ENCODE measurements at places on chromosomes 2 and 18.

- DNase-seq, result no peak
Observed at GRCh38 chr2:177675350-177675821, 282.8 kb downstream of the AGPS start.

DNA sequence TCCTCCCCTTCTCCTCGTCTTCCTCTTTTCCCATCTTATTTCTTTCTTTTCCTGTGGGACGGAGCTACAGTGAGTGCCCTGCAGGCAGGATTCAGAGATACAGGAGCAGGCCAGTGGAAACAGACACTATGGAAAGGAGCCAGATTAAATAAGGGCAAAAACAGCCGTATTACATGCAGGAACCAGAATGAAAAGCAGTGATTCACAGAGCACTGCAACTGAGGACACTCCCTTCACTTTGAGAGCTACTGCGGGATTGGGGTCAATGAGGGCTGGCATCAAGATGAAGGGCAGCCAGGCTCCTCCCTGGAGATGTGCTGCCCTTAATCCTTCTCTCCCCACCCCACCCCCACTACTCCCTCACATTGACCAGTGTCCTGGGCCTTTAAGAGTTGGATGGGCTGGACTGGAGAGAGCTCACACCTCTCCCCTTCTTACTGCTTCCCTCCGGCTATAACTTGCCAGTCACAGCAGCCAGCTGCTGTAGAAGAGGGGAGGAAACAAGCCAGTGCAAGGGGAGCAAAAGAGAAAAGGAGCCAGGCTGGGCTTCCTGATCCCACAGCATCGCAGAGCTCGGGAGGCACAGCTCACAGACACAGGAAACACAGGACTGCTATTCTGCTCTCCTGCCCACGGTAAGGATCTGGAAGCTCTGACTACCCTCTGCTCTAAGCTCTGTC lies at the start of gene PLCD4:
Gene PLCD4 (plus strand): TSS at position 464 of the 680 bp plus-strand sequence. CDS start 7,841 bp downstream, outside the sequence.
- DNase-seq, result no peak

GRCh38 chr2:20916604-20917286 lies 93.8 kb upstream of the LDAH start:
- no peak for DNase-seq

- DNase-seq, result peak; percentile 57
Observed at GRCh38 chr2:230864605-230865306, at the start of gene ITM2C. TSS of gene ITM2C (plus strand) at chr2:230864942. CDS start at chr2:230865026, 84 bp downstream.

GRCh38 chr2:60411295-60411694 lies 142.2 kb downstream of the BCL11A start:
- DNase-seq, result no peak

GRCh38 chr2:38557981-38558380 lies 44.7 kb downstream of the HNRNPLL start:
- no peak for DNase-seq

DNA sequence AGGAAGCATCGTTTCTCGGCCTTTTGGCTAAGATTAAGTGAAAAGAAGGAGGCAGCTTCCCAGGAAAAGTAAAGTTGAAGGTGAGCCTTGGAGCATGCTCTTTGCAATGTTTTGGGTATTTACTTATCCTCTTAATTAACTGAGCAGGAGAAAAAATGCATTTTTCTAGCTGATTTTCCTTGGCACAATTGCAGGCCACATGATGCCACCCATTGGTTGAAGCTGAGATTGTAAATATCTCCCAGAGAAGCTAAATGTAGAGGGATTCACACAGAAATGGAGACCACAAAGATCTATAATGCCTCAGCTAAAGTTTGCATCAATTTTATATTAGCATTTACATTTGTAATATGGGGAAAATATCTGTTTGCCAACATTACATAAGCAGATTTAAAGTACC lies 294.1 kb downstream of the KCNS3 start:
- DNase-seq, result no peak

GRCh38 chr2:193462411-193462810 lies 1267.7 kb upstream of the TMEFF2 start:
- no peak for DNase-seq

- DNase-seq, result no peak
Observed at GRCh38 chr2:202339071-202339870, 36.9 kb upstream of the BMPR2 start.

GRCh38 chr2:99940963-99941362 lies 201.4 kb downstream of the AFF3 start:
- DNase-seq, result no peak

GRCh38 chr18:79367989-79368388 lies 27.7 kb upstream of the NFATC1 start:
- DNase-seq, result no peak

- no peak for DNase-seq
Observed at GRCh38 chr2:77831060-77831459, 308.9 kb upstream of the LRRTM4 start.

DNA sequence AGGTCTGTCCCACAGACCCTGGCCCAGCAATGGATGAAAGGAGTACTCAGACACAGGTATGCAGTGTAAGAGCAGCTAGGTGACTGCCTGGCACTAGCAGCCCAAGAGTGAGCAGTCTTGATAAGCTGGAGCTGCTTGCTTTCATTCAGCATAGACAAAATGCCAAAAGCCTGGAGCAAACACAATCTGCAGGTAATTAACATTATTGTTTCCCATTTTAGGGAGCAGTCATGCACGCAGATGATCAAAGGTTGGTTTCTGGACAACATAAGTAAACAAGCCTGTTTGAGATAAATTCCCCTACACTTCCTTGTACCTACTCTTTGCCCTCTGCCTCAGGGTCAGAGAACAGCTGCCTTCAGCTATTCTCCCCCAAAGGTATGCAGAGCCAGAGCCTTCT lies 73.7 kb upstream of the MSTN start:
- DNase-seq, result no peak

DNA sequence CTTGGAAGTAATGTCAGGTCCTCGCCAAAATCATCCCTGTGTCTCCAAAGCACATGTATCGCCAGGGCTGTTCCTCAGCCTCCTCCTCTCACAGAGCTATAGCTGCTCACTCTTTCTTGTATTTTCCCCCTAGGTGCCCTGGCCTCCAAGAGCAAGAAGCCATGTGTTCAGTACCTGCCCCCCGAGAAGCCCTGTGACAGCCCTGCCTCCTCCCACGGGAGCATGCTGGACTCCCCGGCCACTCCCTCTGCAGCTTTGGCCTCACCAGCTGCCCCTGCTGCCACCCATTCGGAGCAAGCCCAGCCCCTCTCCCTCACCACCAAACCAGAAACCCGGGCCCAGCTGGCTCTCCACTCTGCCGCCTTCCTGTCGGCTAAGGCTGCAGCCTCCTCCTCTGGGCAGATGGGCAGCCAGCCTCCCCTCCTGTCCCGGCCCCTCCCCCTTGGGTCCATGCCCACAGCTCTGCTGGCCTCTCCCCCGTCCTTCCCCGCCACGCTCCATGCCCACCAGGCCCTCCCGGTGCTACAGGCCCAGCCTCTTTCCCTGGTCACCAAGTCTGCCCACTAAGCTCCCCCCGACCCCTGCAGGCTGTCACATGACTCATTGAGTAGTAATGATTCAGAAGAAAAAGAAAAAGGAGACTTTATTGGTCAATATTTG lies 18.8 kb downstream of the TGOLN2 start:
- DNase-seq, result no peak

DNA sequence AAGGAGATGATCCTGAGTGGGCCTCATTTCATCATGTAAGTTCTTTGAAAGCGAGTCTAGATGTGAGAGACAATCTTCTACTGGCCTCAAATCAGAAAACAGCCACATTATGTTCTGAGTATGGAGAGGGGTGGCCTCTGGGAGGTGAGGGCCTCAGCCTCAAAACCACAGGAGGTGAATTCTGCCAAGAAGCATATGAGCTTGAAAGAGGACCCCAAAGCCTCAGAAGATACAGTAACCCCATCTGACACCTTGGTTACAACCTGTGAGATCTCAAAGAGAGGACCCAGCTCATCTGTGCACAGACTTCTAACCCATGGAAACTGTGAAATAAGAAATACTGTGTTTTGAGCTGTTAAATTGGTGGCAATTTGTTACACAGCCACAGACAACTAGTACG lies 200.1 kb downstream of the ARHGAP15 start:
- DNase-seq, result peak; percentile 27

DNA sequence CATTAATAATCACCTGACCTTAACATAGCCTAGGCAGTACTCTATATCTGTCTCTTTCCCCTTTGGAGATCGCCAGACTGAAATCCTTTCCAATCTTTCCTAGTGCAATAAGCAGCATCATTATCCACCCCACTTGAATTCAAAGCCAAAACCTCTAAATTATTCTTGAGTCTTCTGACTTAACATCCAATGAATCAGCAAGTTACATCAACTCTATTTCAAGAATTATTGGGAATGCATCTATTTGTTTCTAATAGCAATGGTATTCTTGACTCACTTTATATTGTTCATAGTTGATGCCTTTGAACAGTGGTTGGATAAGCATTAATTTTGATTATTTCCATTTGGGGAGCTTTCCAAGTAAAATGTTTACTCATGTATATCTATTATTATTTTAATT lies 144.8 kb downstream of the ZNF804A start:
- DNase-seq, result no peak

- DNase-seq, result no peak
Observed at GRCh38 chr2:46266134-46266533, 31.1 kb upstream of the EPAS1 start.

- DNase-seq, result no peak
Observed at GRCh38 chr2:199457147-199458008, at the start of gene SATB2. TSS of gene SATB2 (minus strand) at chr2:199457939. CDS start at chr2:199456037, 1,902 bp downstream.

GRCh38 chr2:128594651-128594910 lies 275.9 kb upstream of the HS6ST1 start:
- DNase-seq, result no peak

DNA sequence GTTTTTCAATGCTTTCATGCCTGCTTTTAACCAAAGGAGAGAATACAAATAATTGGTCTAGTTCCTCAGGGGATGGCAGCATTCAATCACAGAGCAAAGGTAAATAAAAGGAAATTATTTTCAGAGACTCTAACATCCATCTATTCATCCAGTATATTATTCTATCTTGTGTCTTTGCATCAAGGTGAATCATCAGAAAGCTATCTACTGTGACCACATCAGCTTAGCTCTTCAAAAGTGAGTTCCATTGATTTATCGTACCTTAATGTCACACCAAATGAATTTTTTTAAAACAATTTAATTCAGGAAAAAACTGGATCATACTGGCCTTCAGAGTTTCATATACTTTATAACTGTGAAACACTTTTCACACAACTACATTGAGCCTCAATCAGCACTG lies 66.1 kb downstream of the CHN1 start:
- no peak for DNase-seq

DNA sequence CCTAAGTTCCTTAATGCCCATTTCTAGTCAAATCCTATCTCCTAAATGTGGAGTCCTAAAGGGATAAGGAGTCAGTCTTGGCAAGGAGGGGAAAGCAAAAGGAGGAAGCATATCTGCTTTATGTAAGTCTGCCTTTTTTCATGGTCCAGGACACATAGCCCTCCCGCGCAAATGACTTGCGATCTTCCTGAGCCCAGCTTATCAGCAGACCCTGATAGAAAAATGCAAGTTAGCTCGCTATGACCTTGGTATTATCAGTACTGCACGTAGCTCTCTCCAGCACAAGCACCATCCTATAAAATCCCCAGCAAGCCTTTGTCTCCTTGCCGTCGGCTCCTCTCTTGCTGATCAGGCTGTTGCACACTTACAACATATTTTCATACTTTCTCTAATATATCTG lies 281.4 kb upstream of the KCNH7 start:
- no peak for DNase-seq

- no peak for DNase-seq
Observed at GRCh38 chr2:88622307-88622706, 5.0 kb downstream of the EIF2AK3 start.

- DNase-seq, result no peak
Observed at GRCh38 chr2:240920783-240921231, 14.7 kb downstream of the CROCC2 start.
